ENCODE measurements at places on chromosomes 2 and 18.

DNA sequence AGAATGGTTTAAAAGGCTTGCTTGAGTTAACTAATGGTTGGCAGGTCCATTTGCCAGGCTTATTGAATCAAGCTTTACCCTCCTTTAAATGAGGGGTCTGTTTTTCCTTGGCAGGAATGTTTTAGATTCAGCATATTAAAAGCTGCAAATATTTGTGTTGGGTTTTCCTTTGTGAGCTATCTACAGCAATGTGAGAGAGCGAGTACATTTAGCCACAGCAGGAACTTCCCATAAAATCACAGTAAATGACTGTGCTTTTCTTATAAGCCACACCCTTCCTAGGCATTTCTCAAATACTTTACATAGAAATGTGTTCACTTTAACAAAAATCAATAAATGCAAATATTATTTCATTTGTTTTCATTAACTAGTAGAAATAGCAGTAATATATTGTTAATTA is 23.9 kb downstream of the CALCRL start:
- DNase-seq = no peak

- no peak for DNase-seq
Measured at GRCh38 chr2:26644188-26644835, 3.1 kb upstream of the CIB4 start.

DNA sequence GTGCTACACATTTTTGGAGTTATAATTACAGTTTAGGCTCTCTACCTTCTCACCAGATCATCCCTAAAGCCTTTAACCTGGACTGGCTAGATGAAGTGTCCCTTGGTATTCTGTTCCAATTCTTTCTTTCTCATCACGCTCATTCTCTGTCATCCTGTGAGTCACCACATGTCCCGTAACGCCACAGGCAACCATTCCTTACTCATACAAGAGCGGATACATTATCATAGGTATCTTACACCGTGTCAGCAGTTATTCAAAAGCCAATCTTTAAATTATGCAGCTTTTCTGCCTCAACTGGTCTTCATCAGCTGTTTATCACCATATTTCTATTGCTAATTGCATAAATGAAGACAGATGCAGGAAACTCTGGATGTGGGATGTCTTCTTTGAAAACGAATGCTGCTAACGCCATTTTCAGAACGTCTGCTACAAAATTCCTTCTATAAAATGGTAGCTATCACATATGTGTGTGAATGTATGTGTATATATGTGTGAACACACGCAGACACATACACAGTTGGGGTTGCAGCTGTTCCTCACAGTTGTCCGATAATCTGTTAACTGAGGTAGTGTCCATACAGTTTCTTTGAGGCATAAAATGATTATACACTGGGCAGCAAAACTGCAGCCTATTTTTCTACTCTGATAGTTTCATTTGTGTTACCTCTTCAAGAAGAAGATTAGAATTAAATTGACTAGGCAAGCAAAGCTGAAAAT is 47.9 kb downstream of the EML6 start:
- no peak for DNase-seq

- no peak for DNase-seq
Measured at GRCh38 chr2:145408980-145409379, 889.1 kb upstream of the ZEB2 start.

- DNase-seq = no peak
Measured at GRCh38 chr2:228474466-228474865, 293.0 kb upstream of the SPHKAP start.

DNA sequence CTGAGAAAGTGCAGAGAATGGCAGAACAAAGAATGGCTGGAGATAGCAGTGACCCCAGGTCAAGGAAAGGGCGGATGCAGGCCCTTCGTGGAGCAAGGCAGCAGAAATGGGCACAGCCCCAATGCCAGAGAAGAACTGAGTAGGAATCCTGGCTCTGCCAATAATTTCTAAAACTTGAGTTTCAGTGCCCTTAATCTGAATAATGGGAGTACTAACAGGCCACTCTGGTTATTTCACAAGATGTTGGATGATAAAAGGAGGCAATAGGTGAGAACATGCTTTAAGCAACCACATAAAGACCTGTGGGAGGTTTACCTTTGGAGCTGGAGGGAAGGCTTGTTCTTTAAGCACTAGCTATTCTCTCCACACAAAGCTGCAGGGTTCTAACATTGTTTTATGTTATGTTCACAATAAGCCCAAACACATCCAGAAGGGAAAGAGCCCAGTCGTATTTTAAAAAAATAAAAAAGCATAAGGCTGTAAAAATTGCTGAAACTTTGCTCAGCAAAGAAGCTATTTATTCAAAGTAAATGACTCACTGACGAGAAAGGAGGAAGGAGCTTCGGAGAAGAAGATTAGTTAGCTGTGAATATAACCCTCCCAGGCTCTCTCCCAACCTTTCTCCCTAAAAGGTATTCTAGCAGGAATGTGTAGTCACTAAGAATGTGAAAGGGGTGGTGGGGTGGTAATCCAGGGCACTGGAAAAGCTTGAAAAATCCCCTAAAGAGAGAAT is 470.2 kb downstream of the TXNL1 start:
- DNase-seq = no peak

GRCh38 chr2:36734304-36734703 is 37.8 kb downstream of the VIT start:
- no peak for DNase-seq

DNA sequence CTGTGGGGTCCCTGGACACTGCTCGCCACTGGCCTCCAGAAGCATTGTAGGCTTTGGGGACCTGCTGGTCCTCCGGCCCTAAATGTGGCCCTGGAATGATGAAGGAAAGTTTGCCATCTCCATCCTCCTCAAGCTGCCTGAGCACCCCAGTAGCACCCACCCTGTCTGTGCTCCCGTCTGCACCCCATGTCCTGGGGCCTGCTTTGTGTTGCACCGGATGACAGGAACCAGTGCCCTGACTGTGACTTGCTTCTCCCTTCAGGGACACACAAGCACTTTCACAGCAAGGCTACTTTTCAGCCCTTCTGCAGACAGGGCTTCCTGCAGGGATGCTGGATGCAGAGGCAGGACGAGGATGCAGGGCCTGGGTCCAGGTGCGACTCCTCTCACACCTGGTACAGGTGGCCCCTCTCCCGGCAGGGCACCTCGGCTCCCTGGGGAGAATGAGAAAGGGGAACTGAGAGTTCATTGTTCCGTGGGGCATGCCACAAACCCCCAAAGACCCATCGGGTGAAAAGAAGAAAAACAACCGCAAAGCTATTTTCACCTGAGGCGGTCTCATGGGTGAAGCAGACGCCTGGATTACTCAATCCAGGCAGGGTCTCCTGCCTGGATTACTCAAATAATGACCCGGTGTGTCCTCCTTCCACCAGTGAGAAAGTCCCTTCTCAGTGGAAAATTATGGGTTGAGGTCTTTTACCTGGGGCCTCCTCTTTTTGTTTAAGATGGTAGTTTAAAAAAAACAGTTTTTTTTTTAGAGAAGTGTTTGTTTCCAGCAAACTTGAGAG is 74.9 kb downstream of the LONRF2 start:
- no peak for DNase-seq

DNA sequence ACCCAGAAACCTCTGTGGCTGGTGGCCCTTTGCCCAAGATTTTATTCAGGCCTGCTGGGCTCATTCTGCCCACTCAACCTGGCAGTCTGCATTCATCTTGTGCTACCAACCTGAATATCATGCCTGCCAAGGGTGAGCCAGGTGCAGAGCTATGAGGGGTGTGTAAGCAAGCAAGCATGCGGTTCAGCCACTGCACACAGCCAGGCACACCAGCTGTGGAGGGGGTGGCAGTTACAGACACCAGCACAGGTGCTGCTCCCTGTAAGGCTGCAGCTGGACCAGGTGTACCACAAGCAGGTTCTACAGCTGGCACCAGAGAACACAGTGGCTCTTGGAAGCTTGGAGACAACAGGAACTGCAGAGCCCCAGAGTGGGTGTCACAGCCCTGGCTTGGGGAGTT is 633.2 kb downstream of the FBXO15 start:
- no peak for DNase-seq

GRCh38 chr2:131413148-131413747 is 49.3 kb upstream of the RAB6D start:
- DNase-seq = no peak
